Activated CD8-positive, alpha-beta memory T cell treated with anti-CD3 and anti-CD28 coated beads for 1 hour (primary cell): ENCODE measurements at places on chromosomes 7 and 10.

DNA sequence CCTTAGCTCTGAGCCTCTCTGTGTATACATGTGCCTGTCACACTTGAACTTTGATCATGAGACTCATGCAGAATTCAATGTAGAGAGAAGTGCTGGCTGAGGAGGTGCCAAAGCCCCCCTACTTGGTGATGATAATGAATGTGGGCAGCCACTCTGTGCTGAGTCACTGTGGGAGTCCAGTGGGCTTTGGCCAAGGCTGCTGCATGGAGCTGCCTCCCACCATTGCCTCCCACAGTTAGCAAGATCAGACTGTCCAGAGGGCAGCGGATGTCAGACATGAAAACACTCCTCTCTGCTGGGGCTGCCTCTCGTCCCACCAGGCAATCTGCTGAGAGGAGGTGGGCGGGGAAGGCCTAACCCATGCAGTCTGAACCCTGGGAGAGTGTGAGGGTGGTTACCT lies 180.3 kb downstream of the SH2D4B start:
- no peak for DNase-seq

GRCh38 chr7:139981511-139981895 lies 81.2 kb downstream of the PARP12 start:
- DNase-seq, result no peak

DNA sequence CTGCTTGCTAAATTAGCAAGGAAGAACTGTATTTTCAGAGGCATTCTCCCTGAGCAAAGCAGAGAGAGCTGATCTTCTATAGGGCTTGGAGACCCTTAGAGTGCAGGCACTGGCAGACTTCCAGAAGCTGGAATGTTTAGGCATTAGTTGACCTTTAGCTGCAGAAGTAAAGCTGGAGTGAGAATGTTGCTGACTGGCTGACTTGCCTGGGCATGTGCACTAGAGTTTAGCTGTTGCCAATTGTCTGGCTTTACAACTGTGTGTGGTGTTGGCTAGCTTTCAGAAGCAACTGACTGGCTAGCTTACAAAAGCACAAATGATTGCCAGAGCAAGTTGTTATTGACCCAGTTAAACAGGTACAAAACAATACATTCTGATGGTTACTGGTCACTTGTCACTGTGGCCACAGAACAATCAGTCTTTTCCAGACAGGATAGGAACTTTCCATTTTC lies 25.1 kb downstream of the FAM13C start:
- DNase-seq, result no peak

DNA sequence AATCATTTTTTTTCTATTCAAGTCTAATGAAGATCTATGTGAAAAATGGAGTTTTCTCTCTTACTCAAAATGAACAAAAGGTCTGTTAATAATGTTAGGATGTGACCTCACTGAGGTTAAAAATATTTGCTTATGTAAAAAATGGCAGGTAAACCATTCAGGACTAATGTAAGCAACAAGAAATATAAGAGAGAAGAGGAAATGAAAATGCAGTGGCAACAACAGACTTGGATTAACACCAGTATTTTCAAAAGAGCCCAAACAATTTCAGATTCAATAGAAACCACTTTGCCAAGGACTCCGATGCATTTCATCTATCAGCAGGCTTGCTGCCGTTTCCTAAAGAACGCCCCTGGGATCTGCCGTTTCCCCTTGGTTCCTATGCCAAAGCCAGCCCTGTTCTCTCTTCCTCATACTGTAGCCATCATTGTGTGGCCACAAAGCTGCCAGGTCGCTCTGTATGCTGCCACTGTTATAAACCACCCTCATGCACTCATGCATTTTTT lies 66.4 kb downstream of the MTURN start:
- no peak for DNase-seq

DNA sequence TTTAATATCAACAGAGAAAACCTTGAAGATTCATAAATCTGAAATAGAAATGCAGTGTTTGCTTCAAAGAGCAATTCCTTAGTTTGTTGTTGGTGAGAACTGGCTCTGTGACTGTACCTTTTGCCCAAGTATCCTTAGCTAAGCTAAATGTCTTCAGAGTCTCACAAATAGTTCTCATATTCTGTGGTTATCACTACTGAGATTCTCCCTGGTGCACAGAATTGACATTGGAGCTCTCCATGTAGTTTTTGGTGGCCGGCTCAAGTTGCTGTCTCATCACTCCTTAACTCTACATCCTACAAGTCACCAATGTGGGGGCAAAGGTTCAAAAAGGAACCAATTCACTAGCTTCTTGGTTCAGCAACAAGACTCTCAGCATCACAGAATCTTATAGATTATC lies 780.3 kb downstream of the LRMDA start:
- DNase-seq, result no peak

DNA sequence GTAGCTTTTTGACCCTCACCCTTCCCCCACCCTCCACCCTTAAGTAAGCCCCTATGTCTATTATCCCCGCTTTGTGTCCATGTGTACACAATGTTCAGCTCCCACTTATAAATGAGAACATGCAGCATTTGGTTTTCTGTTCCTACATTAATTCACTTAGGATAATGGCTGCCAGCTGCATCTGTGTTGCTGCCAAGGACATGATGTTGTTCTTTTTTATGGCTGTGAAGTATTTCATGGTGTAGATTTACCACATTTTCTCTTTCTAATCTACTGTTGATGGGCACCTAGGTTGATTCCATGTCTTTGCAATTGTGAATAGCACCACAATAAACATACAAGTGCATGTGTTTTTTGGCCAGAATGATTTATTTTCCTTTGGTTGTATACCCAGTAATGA lies 232.2 kb downstream of the CACNA2D1 start:
- no peak for DNase-seq

- DNase-seq, result peak; percentile 32
Measured at GRCh38 chr7:100673942-100674410, 436 bp downstream of the GNB2 start.

DNA sequence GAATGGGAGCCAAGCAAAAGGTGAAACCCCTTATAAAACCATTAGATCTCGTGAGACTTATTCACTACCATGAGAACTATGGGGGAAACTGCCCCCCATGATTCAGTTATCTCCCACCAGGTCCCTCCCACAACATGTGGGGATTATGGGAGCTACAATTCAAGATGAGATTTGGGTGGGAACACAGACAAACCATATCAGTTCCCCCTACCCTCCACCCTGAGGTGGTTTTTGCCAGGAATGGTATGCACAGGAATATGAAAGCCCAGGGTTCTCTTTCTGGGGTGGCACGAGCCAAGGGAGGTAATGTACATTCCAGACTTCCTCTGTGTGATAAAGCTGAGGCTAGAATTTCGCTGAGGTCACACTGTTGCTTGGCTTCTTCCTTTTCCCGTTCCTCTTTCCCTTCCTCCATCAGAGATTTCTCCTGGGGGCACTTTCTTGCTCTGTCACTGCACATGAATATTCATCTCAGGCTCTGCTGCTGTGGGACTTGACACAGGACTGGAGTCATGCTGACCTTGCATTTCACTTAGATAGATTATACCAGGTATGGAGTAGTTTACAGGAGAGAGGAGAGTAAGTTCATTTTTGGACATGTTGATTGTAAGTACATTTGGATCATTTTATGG lies 347.0 kb upstream of the MTPN start:
- no peak for DNase-seq

DNA sequence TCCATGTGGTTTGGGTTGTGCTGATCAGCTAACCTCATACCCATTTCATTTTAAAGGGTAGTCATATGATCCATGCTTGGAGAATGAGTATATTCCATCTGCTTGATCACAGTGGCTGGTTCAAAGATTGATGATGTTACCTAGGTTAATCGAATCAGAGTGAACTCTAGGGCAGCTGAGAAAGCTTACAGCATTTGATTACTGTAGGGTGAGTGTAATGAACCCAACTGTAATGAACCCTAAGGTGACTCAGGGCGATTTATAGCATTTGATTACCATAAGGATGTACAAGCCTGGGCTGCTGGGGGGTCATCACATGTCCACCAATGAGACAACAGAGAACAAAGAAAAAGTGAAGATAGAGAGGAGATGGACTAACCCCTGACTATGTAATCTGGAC lies 523.1 kb downstream of the ADRA2A start:
- no peak for DNase-seq

DNA sequence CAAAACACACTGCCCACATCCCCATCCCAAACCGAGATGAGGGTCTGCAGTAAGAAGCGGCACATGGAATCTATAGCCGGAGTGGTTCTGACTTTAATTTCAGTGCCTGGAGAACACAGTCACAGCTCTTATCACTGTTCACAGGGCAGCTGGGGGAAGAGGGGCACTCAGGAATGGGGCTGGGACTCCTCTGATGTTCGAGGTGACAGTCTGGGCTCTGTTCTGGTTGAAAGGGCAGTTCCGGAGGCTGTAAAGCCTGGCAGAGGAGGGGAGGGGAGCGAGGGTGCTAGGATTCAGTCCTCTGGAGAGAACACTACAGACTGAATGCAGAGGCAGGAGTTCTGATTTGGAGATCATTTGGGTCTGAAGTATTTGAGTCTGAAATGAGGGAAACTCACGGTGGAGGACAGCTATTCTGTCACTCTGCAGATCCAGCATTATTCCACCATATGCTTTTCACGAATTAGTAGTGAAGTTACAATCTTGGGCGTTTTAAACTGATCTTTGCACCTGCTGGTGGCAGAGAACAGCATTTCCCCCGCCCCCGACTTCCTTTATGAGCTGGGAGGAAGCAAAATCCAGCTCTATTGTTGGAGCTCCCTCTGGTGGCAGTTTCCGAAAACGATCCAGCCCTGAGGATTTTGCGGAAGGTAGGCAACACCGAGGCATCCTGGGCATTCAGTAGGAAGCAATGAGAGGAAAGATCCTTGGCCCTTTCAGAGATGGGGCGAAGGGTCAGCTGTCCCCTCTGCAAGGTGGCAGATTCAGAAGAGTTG lies 22.7 kb upstream of the KCNK18 start:
- DNase-seq, result peak; percentile 63

DNA sequence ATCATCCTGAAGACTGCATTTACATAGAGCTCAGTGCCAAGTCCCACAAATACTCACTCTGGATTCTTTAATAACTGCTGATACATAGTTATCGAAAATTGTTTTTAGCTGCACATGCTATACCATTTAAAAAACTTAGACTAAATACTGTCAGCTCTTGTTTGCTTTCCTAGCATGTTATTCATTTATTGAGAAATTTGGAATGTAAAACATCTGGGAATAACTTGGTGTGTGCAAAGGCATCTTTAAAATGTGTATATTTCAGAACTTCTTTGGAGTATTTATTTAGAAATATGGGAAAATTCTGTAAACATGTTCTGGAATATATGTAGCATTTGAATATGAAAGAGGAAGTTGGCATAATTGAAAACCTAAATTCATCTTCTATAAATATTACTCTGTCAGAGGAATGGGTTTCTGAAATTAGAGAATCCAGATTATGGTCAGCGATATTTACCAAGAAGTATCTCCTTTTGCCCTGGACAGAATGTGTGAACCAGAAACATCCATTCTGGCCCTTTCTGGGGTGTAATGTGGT lies 119.7 kb downstream of the ARID5B start:
- no peak for DNase-seq

- no peak for DNase-seq
Measured at GRCh38 chr7:157537056-157537455, 200.3 kb downstream of the DNAJB6 start.

DNA sequence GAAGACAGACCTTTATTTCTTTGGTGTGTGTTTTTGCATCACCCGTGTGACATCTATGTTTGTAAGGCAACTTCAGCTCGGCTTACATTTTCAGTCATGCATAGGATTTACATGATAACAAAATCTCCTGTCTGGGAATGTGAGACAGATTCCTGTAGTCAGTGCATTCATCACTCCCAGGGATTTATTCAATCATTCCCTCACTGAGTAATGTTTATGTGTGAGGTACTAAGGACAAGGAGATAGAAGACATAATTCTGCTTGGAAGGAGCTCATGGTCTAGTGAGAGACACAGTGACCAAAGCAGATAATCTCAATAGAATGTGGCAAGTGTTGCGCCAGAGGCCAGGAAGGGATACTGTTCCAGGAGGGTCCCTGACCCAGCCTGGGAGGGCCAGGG lies 35.2 kb upstream of the BMPER start:
- no peak for DNase-seq

GRCh38 chr10:97683556-97684367 lies 3.3 kb downstream of the AVPI1 start:
- DNase-seq, result no peak

GRCh38 chr10:125092564-125093031 lies 67.8 kb downstream of the CTBP2 start:
- DNase-seq, result no peak

GRCh38 chr10:101778151-101778780 lies 2.4 kb upstream of the FGF8 start:
- no peak for DNase-seq

- no peak for DNase-seq
Measured at GRCh38 chr7:144720710-144721109, 115.1 kb downstream of the TPK1 start.

GRCh38 chr7:27961255-27961654 lies 219.3 kb downstream of the JAZF1 start:
- no peak for DNase-seq

- no peak for DNase-seq
Measured at GRCh38 chr7:157876469-157877285, 539.9 kb downstream of the DNAJB6 start.

DNA sequence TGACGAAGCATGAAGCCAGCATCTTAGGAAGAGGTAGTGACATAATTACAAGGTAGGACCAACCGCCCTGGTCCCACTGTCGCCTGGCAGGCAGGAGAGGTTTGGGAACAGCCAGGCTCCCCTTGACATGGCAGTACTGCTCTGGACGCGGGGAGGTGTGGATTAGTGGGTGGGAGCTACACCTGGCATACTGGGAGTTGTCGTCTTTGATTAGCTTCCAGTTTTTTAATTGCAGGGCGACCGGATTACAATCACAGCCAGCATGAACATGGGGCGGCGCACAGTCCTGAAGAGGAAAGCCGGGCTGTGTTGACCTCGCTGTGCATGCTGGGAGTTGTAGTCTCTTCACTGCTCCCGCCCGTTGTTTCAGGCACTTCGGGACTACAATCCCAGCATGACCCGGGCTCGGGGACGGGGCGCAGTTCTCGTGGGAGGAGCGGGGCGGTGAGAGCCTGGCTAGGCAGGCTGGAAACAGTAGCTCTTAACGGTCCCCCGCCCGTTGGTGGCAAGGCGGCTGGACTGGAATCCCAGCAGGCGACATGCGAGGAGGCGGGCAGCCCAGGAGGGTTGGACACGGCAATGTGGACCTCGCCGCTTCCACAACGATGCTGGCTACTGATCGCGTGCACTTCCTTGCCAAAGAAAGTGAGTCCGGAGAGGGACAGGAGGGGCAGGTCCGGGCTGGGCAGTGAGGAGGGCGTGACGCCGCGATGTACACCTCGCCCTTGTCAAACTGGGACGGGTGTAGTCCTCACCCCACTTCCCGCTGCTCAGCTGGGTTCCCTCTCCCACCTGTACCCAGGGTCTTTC lies 98.0 kb upstream of the ZNF722 start:
- DNase-seq, result peak; percentile 83

- DNase-seq, result no peak
Measured at GRCh38 chr10:124655191-124656112, 88.7 kb downstream of the FAM53B start.
